Dermis lymphatic vessel endothelial cell (primary cell): ENCODE measurements at places on chromosomes 5 and 9. TPM values are rescaled to one million over a fixed set of nuclear protein-coding genes. Genes with fewer than 3 reads are reported as not detected.

GPX8 gene
- total RNA-seq: 9.9 and 17.2 TPM in 2 replicates

VCAN gene
- 0.69 and 2.2 TPM in 2 replicates for total RNA-seq

RASGRF2 gene
- total RNA-seq: 21.1 and 41.7 TPM in 2 replicates

DRD1 gene
- not detected in 2 replicates for total RNA-seq

C5orf58 gene
- total RNA-seq: not detected in 2 replicates

PTGDS gene
- 0.43 and 2.8 TPM in 2 replicates for total RNA-seq

RNF224 gene
- total RNA-seq: not detected in 2 replicates

PITX1 gene
- total RNA-seq: 0.22 TPM in 1 of 2 replicates, not detected in the other

GABRG2 gene
- total RNA-seq: not detected in 2 replicates
